CD14-positive monocyte (primary cell): ENCODE measurements at places on chromosomes 3 and 15.

GRCh38 chr15:88440021-88440420 lies 27.2 kb downstream of the MRPL46 start:
- no peak for DNase-seq

- no peak for DNase-seq
Measured at GRCh38 chr15:28026221-28026620, 72.9 kb downstream of the OCA2 start.

DNA sequence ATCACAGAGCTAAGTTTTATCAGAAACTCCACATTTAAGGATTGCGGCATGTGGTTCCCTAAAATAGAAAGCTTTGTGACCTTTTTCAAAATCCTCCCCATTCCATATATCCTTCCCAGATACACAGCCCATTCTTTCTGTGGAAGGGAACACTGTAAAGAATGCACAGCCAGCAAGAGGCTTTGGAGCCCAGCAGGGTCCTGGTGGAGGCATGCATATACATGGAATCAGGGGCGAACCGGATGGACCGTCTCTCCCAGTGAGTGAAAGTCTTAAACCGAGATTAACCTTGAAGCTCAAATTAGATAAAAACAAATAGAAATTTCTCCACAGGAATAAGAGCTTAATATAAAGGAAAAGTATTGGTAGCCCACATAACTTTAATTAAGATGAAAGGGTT lies 436.2 kb upstream of the MDFIC2 start:
- no peak for DNase-seq

DNA sequence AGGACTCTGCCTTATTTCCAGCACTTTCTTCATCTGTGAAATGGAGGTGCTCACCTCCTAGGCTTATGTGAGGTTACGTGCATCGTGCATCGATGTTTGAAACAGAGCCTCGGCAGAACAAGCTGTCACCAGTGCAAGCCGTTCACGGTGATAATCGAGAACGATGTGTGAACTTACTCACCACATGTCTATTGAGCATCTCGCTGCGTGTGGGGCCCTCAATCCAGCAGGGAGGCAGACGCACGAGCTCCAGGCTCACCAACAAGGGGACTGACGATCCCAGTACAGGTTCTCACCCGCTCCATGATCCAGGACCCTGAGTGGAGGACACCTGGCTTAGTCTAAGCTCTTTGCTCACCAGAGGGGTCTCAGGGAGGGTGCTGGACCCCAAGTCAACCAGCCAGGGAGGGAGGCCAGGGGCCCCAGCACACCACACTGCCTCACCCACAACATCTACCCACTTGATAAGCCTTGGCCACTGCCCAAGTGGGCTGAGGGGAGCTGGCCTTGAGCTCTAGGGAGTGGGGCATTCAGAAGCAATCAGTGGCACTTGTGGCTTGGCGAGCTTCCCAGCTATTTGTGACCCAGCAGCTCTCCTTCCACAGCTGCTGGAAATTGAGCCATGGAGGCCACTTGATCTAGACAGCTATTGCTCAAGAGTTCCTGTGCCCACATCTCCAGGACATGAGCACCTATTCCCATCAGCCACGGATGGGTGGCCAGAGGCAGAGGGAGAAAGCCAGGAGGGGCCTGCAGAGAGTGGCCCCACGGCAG lies 34.4 kb upstream of the SLC6A1 start:
- no peak for DNase-seq

DNA sequence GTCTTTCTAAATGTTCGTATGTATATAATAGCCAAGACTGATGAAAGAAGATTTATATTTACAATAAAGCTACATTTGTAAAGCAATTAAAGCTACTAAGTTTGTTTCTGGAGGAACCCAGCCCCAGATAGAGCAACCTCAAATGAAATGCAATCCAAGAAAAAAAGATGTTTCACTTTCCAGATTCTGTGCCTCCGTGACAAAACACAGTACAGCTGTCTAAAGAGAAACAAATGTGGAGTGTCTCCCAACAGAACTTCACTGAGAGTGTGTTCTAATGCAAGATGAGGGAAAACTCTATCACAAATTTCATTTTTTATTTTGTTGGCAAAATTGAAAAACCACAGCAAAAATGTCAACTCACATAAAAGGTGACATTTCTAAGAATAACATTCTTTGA lies 317.0 kb downstream of the OCA2 start:
- DNase-seq = no peak

DNA sequence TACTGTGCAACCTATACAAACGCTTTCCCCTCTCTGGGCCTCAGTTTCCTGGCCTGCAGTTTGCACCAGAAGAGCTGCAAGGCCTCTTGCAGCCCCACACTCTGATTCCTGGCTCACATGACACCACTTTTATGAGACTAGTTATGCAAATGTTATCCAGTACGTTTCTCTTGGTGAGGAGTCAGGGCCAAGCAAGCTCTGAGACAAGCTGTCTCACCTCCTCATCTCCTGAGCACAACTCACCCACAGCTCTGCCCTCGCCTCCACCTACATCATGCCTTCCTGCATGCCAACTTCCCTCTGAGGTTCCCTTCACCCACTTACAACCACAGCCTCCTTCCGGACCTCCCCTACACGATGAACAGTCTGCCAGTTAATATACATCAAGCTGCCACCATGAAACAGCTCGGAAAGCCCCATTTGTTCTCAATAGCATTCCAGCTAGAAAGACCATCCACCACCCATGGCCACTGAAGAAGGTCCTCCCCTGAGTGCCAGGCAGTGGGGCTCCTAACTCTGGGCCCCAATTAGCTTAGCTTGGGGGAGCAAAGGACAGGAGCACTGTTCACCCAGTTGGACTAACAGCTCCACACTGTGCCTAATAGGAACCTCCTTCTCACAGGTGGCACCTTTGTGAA lies 25.0 kb downstream of the CRYGS start:
- peak; percentile 9 for DNase-seq

DNA sequence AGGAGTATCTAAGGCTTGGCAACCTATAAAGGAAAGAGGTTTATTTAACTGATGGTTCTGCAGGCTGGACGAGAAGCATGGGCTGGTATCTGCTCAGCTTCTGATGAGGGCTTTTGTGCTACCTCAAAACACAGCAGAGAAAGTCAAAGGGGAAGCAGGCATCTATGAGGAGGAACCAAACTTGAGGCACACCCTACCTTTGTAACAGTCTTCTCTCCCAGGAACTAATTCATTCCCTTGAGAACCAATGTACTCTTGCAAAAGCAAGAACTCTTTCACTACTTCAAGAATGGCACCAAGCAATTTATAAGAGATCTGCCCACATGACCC lies 109.0 kb downstream of the CGGBP1 start:
- no peak for DNase-seq

- no peak for DNase-seq
Measured at GRCh38 chr3:65078748-65079147, 390.9 kb upstream of the ADAMTS9 start.

DNA sequence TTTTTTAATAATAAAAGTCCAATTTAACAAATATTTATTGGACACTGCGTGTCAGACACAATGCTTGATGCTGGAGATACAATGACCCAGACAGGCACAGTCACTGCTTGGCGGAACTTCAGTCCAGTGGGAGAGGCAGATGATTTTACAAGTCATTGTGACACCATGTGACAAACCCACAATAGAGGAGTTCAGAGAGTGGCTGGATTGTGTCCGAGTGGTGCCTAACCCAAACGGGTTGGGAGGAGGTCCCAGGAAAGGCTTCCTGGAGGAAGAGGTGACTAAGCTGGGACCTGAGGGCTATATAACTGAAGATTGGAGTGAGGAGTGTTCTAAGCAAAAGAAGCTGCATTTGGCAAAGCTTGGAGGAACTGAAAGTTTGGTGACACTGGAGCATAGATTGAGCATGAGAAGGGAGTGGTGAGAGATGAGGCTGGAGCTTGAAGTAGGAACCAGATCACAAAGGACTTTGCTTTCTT lies 41.4 kb downstream of the CRTC3 start:
- peak; percentile 96 for DNase-seq

GRCh38 chr15:71648095-71648494 lies 162.3 kb upstream of the NR2E3 start:
- no peak for DNase-seq

- no peak for DNase-seq
Measured at GRCh38 chr15:71496336-71496955, 313.9 kb upstream of the NR2E3 start.

- no peak for DNase-seq
Measured at GRCh38 chr15:71302861-71303410, 187.7 kb downstream of the THSD4 start.

- peak; percentile 38 for DNase-seq
Measured at GRCh38 chr3:111989061-111989678, 9.6 kb upstream of the TAGLN3 start.

GRCh38 chr3:178618197-178618596 lies 82.0 kb downstream of the KCNMB2 start:
- no peak for DNase-seq

GRCh38 chr15:80572337-80572736 lies 122.8 kb upstream of the ABHD17C start:
- DNase-seq = no peak

DNA sequence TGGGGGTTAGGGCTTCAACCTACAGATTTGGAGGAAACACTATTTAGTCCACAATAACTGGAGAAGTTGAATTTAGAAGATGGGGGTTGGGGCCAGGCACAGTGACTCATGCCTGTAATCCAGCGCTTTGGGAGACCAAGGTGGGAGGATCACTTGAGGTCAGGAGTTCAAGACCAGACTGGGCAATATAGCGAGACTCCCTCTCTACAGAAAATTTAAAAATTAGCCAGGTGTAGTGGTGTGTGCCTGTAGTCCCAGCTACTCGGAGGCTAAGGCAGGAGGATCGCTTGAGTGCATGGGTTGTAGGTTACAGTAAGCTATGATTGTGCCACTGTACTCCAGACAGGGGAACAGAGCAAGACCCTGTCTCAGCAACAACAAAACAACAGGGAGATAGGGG lies 5.0 kb upstream of the DYNLT2B start:
- no peak for DNase-seq

DNA sequence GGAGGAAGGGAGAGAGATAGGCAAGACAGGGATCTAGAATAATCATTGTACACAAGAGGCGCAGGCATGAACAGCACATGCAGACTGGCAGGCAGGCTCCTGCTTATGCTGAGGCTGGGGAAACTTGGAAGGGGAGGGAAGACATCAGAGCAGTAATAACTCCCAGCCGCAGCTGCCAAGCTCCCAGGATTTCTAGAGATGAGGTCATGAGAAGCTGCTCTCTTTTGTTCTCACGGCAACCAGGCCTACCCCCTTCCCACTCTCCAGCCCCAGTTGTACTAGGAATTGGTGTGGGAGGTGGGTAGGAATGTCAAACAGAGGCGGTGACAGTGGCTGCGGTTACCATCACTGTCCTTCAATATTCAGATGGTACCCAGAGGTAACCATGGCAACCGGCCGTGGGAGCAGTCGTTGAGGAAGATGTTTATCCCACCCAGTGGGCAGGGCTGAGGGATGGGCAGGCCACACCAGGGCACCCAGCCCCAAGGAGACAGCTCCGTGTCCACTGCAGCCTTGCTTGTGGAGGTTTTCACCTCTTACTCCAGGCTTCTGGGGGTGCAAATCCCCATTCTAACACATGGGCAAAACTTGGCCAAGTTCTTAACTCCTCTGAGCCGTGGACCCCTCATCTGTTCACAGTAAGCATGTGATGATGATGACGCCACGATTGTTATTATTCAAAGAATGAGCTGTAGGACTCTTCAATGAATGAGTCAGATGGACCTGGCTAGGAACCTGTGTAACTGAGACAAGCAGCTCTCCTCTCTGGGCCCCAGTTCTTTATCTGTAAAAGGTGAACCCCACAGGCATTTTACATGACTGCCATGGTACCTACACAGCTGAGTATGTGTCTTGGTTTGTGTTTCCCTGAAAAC lies 360.8 kb upstream of the PROK2 start:
- no peak for DNase-seq

DNA sequence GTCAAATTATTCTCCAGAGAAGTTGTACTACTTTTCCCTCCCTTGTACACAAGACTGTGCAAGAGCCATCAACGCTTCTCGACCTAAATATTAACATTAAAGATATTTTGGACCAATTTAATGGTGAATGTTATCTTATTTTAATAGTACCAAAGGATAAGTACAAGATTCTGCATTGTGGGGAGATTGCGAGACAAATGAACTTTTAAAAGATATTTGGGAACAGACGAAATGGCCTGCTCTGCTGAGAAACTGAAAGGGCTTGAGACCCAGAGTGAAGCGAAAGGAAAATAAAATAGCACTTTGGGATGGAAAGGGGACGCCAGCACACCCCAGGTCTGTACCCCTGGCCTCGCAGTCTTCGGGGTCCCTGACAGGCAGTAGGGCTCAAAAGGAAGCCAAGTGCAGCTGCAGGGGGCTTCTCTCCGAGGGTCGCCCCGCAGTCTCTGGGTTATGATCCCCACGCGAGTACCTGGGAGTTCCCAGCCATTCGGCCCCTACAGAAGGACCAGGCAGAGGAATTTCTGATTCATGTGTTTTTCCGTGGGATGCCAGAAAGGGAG lies 97.6 kb upstream of the VGLL3 start:
- no peak for DNase-seq

DNA sequence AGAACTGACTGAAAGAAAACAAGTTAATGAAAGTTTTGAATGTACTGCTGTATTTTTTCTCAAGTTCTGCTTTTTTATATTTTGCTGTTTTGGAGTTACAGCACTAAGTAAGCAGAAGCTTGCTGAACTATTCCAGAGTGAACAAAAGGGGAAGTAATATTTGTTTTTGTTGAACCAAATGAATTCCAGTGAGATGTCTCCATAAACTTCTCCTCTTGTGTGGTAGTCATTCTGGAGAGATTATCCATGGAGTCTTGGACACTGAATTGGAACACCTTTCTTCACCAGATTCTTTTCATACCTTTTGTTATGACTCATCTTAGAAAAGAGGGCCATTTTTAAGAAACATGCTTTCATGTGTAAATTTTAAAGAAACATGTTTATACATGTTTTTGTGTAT lies 8.8 kb downstream of the ANKUB1 start:
- DNase-seq = peak; percentile 51

DNA sequence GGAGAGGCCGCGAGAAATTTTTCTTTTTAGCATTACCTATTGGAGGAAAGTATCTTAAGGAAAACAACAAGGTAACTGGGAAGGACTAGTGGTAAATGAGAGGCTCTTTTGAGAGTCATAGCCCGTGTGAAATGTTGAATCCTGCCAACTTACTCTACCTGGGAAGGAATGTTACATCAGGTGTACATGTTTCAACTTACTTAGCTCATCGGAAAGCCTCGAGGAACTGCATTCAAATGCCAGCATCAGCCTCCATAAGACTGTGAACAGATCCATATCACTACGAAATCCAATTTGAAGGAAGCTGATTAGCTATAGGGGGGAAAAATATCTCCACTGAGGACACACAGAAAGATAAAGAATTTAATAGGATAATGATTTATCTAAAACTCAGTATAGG lies 72.3 kb upstream of the PDZRN3 start:
- no peak for DNase-seq

- no peak for DNase-seq
Measured at GRCh38 chr3:159447841-159448240, 540.8 kb upstream of the IL12A start.
